ENCODE measurements at places on chromosomes 7 and 10.

DNA sequence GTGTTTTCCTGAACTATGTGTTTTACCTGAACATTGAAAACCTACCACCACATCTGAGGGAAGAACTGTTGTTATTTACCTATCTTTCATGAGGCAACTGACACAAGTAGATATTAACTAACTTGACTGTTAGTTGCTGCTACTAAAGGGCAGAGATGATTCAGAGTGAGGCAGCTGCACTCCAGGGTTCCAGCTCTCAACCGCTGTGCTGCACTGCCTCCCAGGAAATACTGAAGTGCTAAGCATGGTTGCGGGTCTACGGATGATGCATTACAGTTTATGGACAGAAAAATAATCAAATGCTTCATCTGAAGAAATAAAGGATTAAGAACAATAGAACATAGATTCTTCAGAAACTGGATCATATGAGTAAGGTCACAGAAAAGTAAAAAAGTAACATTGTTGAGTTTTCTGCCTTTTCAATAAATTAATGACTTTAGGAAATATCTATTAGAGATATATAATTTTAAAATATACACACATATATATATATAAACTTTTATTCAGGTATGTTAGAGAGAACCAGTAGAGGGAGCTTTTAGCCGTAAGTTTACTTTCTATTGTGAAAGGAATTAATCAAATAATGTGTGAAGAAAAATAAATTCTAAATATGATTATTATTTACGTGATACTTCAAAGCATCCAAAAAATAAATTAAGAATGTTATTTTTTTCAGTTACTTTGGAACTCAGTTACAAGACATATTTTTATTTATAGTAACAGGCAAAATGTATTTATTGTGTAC, 620.0 kb downstream of the CNTNAP2 start:
- DNase-seq: no peak

- DNase-seq: no peak
Measured at GRCh38 chr7:65338346-65338745, 35.3 kb upstream of the ZNF92 start.

DNA sequence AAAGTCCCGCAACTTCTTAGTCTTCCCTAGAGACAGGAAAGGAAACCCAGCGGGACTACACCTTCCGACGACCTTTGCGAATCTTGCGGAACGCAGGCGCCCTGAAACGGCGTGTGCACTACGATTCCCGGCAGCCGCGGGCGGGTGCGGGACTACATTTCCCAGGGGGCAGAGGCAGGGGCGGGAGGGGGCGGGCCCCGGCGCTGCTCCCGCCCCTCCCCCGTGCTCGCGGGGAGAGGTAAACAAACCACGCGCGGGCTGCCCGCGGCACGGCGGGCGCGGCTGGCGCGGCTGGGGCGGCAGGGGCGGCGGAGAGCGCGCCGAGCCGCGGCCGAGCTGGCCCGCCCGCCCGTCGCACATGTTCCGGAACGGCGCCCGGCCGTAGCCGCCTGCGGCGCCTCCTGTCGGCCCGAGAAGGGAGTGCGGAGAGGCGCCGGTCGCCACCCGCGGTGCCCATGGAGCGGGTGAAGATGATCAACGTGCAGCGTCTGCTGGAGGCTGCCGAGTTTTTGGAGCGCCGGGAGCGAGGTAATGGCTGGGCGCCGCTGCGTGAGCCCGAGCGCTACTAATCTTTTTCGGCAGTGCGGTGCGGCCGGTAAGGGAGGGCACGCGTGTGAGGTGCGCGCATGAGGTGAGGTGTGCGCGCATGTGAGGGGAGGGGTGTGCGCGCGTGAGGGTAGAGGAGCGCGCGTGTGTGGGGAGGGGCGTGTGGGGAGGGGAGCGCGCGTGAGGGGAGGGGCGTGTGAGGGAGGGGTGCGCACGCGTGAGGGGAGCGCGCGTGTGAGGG, 18.5 kb downstream of the MXI1 start:
- peak; percentile 90 for DNase-seq

GRCh38 chr10:77501846-77502261, 135.8 kb downstream of the KCNMA1 start:
- no peak for DNase-seq

DNA sequence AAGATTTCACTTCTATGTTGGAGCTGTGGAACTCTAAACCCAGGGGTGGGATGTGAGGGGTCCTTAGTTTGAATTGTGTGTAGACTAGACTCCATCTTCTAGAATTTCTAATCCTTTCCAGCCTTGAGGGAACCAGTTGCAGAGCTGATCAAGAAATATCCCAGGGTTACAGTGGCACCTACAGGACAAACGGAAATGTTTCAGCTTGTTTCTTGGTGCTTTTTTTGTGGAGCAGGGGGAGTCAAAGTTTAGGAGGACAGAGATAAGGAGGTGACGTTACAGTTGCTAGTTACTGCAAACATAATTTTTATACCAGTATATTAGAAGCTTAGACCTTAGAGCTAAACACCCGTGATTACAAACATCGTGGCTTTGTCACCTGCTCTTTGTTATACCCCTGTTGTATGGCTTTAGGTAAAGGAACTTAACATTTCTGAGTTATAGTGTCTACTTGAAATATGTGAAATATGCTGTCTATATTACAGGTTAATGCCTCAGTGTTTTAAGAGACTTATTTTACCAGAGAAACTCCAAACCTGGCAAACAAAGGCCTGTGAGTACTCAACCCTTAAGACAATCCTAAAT, 84.5 kb upstream of the DYNC1I1 start:
- no peak for DNase-seq

DNA sequence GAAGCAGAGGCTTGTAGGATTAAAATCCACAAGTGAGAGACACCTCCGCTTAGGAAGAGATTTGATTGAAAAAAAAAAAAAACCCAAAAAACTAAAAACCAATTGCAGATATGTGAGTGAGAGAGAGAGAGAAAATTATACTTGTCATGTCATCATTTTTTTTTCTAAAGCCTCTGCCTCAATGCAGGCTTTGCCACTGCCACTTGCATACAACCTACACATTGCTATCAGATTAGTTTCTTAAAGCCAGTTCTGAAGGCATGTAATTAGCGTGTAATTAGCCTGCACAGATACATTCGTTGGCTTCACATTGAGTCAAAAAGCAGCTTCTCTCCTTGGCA, 86.1 kb upstream of the MTPN start:
- no peak for DNase-seq

GRCh38 chr10:122650331-122650730, 49.3 kb downstream of the C10orf120 start:
- no peak for DNase-seq

- DNase-seq: peak; percentile 96
Measured at GRCh38 chr7:1532456-1533254, 2.2 kb downstream of the MAFK start.
